Bronchial smooth muscle cell (primary cell): ENCODE measurements at places on chromosomes 1 and 21. TPM values are rescaled to one million over a fixed set of nuclear protein-coding genes. Genes with fewer than 3 reads are reported as not detected.

STYXL2 gene
- not detected in 2 replicates for total RNA-seq

SOX13 gene
- total RNA-seq: 1.7 and 1.8 TPM in 2 replicates

CA6 gene
- not detected in 2 replicates for total RNA-seq

IARS2 gene
- 55.3 and 103 TPM in 2 replicates for total RNA-seq

RNF186 gene
- not detected in 2 replicates for total RNA-seq

PLA2G2F gene
- not detected in 2 replicates for total RNA-seq

LRRIQ3 gene
- total RNA-seq: 0.77 and 1.1 TPM in 2 replicates

TMEM61 gene
- total RNA-seq: not detected in 2 replicates

EDN2 gene
- 0.47 TPM in 1 of 2 replicates, not detected in the other for total RNA-seq

SLC30A7 gene
- 17.3 and 19.4 TPM in 2 replicates for total RNA-seq

RXFP4 gene
- total RNA-seq: not detected in 2 replicates

ST6GALNAC3 gene
- 0.47 and 0.69 TPM in 2 replicates for total RNA-seq
